ENCODE measurements at places on chromosomes 7 and 10.

DNA sequence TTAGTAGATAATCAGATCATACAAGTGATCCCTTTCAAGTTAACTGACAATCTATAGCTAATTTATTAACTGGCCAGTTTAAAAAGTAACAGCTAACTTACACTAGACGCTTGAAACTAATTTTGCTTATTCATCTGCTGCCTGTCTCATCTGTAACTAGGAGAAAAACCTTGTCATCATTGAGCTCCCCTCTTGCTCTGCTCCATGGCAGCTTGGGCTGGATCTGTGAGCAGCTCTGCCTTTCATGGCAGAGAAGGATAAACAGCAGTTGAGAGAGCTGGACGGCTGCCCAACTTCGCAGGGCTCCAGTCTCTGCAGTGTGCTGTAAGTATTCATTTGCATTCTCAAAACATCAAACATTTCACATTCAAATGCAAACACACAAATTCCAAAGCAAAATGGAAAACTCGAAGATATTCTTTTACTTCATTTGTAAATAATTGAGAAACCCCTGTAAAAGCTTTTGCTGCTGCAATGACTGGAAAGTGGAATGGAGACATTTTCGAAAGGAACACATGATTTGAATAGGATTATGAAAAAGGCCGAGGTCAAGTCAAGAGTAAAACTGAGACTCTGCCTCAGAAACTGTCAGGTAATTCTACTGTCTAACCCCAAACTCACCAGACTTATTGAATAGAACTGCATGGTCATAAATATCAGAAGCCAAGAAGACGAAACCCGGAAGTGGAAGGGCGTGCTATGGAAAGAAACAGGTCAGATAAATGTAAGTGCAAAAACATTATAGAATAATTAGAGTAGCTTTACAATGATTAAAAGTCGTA lies 17.6 kb downstream of the SLC35B4 start:
- DNase-seq, result no peak

GRCh38 chr7:105006367-105007136 lies 7.5 kb upstream of the KMT2E start:
- no peak for DNase-seq

- no peak for DNase-seq
These were observed 76.7 kb downstream of the EMX2 start for GRCh38 chr10:117619223-117619622.

GRCh38 chr7:30799976-30800661 lies 28.9 kb downstream of the MINDY4 start:
- DNase-seq, result no peak

DNA sequence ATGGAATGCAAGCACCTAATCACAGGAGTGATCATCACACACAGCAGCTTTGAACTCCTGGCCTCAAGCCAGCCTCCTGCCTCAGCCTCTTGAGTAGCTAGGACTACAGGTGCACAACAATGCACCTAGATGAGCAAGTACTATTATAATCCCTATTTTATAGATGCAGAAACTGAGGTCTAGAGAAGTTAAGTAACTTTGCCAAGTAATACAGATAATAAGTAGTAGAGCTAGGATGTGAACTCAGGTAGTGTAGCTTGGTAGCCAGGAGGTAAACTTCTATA lies 33.7 kb downstream of the DNAJC12 start:
- DNase-seq, result no peak

DNA sequence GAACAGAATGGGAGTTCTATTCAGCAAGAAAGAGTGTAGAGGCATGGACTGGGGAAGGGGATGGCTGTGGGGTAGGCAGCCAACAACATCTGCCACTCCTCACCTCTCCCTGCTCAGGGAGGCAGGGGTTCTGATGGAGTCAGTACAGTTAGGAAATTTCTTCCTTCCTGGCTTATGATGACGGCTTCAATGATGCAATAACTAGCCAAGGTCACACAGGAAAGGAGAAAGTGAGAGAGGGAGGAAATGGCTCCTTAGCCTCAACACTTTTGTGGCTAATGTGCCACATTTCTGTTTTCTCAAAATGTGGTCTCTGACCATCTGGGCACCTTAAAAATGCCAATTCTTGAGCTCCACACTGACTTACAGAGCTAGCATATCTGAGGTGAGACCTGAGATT lies 79.3 kb upstream of the PDZD8 start:
- peak; percentile 59 for DNase-seq

DNA sequence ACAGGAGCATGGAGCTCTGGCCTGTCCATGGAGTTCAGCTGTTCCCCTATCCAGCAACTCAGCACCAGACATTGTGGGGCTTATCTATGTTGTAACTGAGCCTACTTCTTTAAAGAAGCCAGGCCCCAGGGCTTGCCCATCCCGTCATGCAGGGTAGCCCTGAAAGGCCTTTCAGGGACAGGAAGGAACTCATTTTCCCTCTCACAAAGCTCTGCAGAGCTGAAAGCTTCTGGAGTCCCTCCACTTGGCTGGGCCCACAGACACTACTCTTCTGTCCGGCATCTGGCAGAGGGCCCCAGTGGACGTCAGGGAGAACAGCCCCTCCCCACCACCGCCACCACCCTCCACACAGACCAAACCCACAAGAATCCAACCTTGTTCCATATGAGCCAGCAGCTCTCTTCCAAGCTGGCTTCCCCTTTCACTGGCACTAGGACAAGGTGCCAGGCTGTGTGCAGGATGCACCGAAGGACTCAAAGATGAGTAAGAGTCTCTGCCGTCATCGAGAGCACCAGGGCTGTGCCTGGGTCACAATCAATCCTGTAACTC lies 33.1 kb downstream of the DENND2A start:
- no peak for DNase-seq

DNA sequence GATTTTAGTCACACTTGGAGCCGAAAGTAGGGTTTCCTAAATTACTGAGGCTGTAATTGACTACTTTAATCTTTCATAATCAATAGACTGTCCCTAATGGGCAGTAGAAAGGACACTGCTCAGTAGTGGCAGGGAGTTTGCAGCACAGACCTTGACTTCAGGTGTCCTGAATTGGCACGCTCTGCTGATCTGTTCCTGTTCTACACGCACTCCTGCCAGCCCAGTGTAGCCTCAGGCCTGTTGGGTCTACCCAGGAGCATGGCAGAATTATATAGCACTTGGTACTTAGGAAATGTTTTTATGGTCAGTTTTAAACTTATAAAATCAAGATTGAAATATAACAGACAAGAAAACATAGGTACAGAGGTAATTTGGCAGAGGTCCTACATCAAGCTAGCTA lies 9.0 kb downstream of the EIF4H start:
- no peak for DNase-seq

GRCh38 chr10:60041489-60042133 lies 135.3 kb upstream of the CCDC6 start:
- no peak for DNase-seq

DNA sequence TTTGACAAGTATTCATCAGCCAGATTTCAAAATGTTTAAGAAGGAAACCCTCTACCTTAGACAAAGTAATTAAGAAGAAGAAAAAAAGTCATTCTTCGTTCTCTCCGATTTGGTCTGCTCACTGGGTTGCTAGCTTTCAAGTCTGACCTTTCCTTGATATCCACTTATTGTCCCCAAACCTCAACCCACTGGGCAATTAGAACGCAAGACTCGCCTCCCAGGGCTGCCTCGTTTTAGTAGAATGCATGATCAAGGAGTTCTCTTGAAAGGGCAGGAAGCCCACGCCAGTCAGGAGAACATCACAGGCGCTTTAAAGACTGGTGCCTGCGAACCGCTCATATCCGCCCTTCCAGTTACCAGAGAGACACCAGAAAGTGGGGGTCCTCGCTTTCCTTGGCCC lies 637.7 kb downstream of the PARD3 start:
- DNase-seq, result no peak

DNA sequence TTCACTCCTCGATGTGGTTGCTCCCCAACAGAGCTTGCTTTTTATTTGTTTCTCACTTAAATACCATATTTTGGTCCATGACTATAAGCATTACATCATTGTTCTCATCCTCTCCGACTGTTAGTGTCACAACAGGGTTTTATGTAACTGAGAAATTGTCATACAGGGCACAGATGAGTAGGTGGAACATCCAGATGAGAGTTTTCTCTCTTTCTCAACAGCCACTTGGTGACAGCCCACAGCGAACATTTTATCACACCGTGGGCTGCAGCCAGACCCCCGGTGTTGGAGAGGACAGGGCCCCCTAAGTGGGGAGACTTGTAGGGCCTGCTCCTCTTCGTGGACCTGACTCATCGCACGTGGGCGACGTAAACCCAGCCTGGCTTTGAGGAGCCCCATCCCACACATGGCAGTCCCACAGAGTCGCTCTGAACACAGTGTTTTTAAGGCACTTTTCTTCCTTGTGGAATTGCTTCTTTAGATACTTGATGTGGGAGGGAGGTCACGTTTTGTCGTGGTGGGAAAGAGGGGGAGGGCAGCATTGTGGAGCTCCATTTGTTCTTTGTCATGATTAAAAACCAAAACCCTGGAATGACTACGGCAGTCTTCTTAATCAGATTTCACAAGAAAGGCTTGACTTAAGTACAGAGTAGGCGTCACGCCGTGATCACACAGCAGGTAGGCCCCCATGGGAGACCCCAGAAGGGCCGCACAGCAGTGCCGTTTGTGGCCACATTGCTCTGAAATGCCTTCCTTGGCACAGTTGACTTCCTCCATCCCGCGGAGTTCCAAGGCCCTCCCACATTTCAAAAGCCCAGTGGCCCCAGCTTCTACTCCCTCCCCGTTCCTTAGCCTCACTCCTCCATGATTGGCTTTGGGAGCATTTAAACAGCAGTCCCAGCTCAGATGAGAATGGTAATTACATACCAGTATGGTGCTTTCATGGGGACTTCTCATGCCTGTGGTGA lies 220.6 kb downstream of the CCDC3 start:
- no peak for DNase-seq

DNA sequence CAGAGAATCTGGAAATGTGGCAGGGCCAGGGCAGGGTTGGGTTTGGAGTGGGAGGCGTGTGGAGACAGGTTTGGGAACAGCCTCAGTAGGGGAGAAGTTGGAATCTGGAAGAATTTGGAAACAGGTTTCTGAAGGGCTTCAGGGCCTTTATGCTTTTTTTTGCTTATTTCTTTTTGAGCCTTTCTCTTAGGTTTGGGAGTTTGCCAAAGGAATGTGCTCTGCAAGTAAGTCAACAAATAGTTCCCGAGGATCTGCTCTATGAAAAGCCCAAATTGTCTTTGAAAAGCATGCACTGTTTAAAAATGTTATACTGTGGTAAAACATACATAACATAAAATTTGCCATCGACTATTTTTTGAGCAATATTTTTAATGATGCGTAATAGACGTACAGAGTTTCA lies 86.7 kb upstream of the ADRB1 start:
- no peak for DNase-seq

DNA sequence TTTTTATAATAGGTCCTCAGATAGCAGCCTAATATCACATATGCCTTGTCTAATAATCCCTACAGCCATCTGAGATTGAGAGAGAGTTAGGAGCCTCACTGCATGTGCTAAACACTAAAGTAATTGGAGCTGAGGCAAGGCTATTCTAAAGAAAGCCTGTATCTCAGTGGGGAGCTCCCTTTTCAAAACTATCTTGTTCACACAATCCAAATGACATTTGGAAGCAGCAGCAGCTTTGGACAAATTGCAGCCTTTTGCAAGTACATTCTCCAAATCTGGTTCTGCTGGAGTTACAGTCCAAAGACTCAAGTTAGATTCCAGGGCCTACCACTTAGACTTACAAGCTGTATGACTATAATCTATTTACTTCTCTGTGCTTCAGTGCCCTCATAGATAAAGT lies 104.5 kb downstream of the MACC1 start:
- DNase-seq, result no peak

GRCh38 chr10:129483430-129484010 lies 16.5 kb downstream of the MGMT start:
- DNase-seq, result no peak

DNA sequence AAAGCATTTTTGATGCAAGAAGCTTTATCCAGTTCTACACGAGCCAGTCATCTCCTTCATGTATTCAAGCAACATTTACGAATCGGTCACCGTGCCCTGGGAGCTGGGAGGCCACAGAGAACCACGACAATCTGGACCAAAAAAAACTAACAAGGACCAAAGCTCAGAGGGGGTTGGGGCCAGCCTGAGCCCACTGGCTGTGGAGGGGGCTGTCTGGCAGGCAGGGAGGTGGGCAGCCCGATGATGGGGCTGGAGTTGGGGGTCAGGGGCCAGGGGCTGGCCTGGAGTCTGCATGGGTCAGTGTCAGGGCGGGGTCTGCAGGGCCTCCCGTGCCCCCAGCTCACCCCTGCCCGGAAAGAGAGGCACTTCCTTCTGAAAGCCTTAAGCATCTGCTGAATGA lies 12.5 kb upstream of the GRIFIN start:
- DNase-seq, result no peak

DNA sequence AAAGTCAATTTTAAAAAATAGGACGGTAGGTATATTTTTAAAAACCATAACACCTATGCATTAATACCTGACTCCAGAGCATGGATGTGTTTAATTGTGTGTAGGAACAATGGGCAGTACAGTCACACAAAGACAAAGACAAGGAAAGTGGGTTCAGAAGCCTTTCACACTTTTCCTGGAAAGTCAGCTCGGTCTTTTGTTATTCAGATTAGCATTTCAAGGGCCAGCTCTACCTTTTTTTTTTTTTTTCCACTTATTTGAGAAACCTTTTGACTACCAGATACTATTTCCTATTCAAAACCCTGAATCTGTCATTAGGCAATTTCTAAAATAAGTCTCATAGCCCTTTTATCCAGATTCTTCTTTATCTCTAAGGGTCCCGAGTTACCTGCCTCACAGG lies 401.9 kb downstream of the PARD3 start:
- no peak for DNase-seq

DNA sequence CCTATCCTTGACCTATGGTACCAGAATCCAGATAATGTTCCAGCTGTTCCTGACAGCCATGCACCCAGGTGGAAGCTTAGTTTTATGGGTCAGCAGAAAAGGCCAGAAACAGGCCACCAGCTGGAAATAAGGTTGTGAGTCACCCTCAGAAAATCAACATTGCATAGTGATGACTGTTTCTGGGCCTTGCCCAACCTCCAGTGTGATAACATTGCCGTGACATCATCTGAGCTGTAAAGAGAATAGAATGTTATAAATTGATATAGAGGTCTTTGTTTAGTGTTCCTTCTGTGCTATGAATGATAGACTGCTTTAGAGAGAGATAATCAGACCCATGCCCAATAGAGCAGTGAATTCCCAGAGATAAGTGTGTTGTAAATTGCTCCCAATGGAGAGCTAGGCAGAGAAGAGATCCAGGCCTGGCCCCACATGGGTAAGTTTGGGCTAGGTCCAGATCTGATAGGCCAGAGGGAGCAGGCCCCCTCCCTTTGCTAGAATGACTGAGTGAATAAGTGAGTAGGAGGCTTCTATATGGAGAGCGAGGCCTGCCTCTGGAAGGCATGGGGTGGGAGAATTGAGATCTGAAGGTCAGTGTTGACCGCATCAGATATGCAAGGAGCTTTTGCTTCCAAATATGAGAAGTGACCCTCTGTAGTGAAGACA lies 14.2 kb upstream of the HPS1 start:
- no peak for DNase-seq

DNA sequence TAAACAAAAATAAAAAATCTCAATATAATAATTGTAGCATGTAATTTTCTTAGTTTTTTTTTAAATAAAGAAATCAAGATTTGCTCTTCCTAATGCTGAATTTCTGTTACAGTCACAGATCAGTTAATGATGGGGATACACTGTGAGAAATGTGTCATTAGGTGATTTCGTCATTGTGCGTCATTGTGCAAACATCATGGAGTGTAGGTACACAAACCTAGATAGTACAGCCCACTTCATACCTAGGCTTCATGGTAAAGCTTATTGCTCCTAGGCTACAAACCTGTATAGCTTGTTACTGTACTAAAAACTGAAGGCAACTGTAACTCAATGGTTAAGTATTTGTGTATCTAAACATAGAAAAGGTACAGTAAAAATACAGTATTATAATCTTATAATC lies 74.4 kb upstream of the LSM8 start:
- no peak for DNase-seq

All from AML-193 (cell line).